ENCODE measurements at places on chromosomes 12 and 14. TPM values are rescaled to one million over a fixed set of nuclear protein-coding genes. Genes with fewer than 3 reads are reported as not detected.
A peak's percentile ranks its signal among the peaks of the same experiment; 100 is the strongest.

DNA sequence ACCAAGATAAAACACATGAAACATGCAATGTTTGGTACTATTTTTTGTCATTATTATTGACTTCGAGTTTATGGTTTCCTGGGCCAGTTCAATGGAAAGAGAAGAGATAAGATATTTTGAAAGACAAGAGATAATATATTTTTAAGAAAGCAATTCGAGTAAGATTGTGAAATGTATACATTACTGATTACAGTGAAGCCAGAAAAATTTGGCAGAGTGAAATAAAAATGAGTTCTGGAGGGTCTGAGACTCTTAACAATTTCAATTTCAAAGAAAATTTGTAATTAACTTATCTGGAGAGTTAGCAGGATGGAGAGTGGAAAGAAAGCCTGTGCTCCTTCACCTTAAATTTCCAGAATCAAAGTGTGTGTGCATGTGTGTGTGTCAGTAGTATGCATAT lies 17.3 kb downstream of the CCER1 start:
- H3K27ac ChIP-seq = no peak overlapping the region
- H3K4me1 ChIP-seq = no peaks in the 10 kb centered on the region
- DNase-seq = no peak
- H3K27me3 ChIP-seq = peaks cover 19% of the 10 kb centered on the region

- DNase-seq = no peak
- no peaks in the 10 kb centered on the region for H3K27me3 ChIP-seq
- no peaks in the 10 kb centered on the region for H3K4me1 ChIP-seq
- H3K4me3 ChIP-seq = no peak overlapping the region
- H3K36me3 ChIP-seq = no peaks in the 10 kb centered on the region
These were observed 213.6 kb downstream of the DAD1 start for GRCh38 chr14:22375321-22375930.

DNA sequence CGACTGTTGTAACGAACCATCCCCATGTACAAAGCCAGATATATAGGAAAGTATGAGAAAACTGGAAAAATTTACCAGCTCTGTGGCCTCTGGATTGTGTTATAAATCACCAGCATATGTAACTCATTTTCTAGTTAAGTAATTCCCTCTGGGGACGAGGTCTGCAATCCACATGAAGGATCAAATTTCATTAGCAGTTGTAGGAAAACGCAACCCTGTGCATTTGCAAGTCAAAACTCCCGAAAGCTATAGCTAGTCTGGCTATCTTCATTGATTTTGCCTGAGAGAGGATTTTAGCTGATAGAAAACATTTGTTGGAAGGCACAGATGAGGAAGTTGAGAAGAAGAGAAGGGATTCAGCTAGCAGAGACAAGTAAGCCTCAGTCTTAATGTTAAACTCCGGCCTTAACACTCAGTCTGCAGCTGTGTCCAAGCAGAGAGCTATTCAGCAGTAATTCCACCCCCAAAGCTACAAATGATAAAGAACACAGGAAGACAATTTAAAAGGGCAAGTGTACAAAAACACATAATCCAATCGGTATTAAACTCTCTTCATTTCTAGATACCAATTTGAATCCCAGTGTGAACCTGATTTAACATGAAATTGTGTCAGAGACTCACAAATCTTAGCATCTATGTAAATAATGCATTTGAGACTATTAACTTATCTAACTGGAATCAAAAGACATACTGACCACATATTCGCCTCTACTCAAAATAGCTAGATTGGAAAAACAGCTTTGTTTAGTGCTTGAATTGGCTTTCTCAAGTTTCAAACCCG lies 54.2 kb upstream of the CERS5 start:
- no peaks in the 10 kb centered on the region for H3K27me3 ChIP-seq
- H3K36me3 ChIP-seq = peaks cover 13% of the 10 kb centered on the region
- H3K27ac ChIP-seq = no peak overlapping the region
- H3K4me3 ChIP-seq = no peak overlapping the region
- H3K4me1 ChIP-seq = peaks cover 41% of the 10 kb centered on the region

- H3K36me3 ChIP-seq = no peaks in the 10 kb centered on the region
- H3K27ac ChIP-seq = no peak overlapping the region
- peaks cover 15% of the 10 kb centered on the region for H3K4me1 ChIP-seq
- H3K4me3 ChIP-seq = no peak overlapping the region
These were observed 52.5 kb downstream of the BEGAIN start for GRCh38 chr14:100534528-100535286.

- peak overlapping the region; percentile 89 for H3K27ac ChIP-seq
- H3K4me1 ChIP-seq = peaks cover 32% of the 10 kb centered on the region
These were observed 484.4 kb downstream of the ATP23 start for GRCh38 chr12:58425481-58426392.

- DNase-seq = no peak
- H3K4me3 ChIP-seq = no peak overlapping the region
- no peaks in the 10 kb centered on the region for H3K27me3 ChIP-seq
- H3K4me1 ChIP-seq = peaks cover 16% of the 10 kb centered on the region
- no peaks in the 10 kb centered on the region for H3K36me3 ChIP-seq
These were observed 382.5 kb upstream of the ATP2B1 start for GRCh38 chr12:90090929-90091651.

- no peak overlapping the region for H3K4me3 ChIP-seq
- H3K27ac ChIP-seq = no peak overlapping the region
- DNase-seq = no peak
These were observed 93.8 kb upstream of the MON2 start for GRCh38 chr12:62372825-62373224.

DNA sequence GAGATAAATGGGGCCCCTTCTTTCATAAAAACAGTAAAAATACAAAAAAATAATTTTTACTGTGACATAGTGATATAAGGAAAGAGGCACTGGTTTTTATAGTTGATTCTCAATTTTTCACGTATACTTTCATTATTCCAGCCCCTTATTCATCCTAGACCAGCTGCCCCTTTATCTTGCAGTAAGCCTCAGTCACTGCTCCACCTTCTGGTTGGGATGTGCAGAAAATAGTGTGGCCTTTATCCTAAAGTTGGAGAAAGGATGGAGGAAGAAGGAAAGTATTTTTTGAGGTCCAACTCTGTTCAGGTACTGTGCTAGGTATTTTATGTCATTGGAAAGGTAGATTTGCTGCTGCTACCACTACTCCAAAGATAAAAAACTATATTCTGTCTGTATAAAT lies 172.7 kb downstream of the ANO6 start:
- no peak for DNase-seq
- H3K27me3 ChIP-seq = no peaks in the 10 kb centered on the region

DNA sequence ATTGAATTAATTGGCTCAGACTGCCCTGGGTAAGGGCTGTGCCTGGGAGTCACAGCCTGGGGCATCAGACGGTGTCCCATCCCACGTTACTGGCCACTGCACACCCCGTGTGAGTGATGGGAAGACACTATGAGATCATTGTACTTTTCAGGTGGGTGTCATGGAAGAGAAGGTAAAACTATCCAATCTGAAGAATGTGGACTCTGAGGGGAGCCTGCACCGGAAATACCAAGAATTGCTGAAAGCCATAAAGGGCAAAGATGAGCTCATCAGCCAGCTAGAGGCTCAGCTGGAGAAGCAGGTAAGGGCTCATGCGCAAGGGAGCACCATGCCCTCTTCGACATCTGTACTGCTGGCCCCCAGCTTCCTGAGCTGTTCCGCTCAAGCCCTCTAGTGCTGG lies 24.0 kb downstream of the PLEKHH1 start:
- H3K36me3 ChIP-seq = no peaks in the 10 kb centered on the region
- peaks cover 3% of the 10 kb centered on the region for H3K4me1 ChIP-seq
- no peak for DNase-seq
- H3K4me3 ChIP-seq = no peak overlapping the region
- H3K27ac ChIP-seq = no peak overlapping the region
- H3K27me3 ChIP-seq = peaks cover 17% of the 10 kb centered on the region

GRCh38 chr12:52879394-52880351 lies 25.2 kb downstream of the KRT8 start:
- H3K36me3 ChIP-seq = no peaks in the 10 kb centered on the region
- no peak overlapping the region for H3K4me3 ChIP-seq
- H3K27ac ChIP-seq = no peak overlapping the region
- peaks cover 12% of the 10 kb centered on the region for H3K27me3 ChIP-seq
- peaks cover 4% of the 10 kb centered on the region for H3K4me1 ChIP-seq
- peak; percentile 78 for DNase-seq

DNA sequence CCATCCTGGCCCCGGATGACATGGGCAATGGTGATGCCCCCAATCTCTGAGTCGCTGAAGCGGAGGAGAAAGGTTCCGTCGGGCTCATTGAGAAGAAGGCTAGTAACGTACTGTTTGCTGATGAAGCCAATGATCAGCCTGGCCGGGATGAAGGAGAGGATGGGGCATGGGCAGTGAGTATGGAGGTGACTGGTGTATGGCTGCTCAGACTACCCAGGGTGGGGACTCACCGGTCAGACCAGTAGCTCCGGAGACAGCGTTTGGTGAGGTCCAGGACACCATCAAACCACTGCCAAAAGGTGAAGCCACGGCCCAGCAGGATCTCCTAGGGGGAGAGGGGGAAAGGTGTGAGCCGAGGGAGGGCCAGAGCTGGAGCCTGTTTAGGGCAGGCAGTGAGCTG lies 10.9 kb downstream of the NAB2 start:
- DNase-seq = no peak
- H3K27ac ChIP-seq = no peak overlapping the region
- no peaks in the 10 kb centered on the region for H3K27me3 ChIP-seq
- H3K4me1 ChIP-seq = peaks cover 34% of the 10 kb centered on the region
- peaks cover 5% of the 10 kb centered on the region for H3K36me3 ChIP-seq

DNA sequence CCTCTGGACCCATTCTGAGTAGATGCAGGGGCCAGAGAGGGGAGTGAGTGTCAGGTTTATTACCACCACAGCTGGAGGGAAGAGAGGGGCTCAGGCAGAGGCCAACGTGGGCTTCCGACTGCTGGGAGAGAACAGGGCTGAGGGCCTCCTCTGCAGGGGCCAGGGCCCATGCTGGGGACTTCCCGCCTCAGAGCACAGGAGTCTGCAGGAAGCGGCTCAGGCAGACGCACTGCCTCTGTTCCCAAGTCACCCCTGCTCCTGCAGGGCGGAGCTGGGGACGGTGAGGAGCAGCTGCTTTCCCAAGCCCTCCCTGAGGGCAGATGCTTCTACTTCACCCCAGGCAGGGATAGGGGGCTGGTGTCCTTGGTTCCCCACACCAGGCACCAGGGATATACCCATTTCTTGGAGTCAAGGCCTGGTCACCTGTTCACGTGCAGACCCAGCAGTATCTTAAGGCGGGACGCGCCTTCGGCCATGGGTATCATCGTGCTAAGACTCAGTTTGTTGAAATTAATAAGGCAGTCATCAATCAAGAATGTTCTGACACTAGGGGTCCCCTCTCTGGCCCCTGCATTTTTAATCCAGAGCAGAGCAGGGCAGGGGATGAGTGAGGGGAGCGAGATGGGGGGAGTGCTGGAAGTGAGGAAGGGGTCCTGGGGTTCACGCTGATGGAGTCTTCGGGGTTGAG lies 100.0 kb downstream of the PIWIL1 start:
- no peaks in the 10 kb centered on the region for H3K36me3 ChIP-seq
- no peak for DNase-seq
- no peaks in the 10 kb centered on the region for H3K27me3 ChIP-seq
- no peak overlapping the region for H3K27ac ChIP-seq

- DNase-seq = no peak
- H3K4me3 ChIP-seq = no peak overlapping the region
- no peaks in the 10 kb centered on the region for H3K36me3 ChIP-seq
- no peak overlapping the region for H3K27ac ChIP-seq
- H3K4me1 ChIP-seq = peaks cover 28% of the 10 kb centered on the region
- no peaks in the 10 kb centered on the region for H3K27me3 ChIP-seq
These were observed 50.4 kb downstream of the PSMA6 start for GRCh38 chr14:35342489-35343010.

DNA sequence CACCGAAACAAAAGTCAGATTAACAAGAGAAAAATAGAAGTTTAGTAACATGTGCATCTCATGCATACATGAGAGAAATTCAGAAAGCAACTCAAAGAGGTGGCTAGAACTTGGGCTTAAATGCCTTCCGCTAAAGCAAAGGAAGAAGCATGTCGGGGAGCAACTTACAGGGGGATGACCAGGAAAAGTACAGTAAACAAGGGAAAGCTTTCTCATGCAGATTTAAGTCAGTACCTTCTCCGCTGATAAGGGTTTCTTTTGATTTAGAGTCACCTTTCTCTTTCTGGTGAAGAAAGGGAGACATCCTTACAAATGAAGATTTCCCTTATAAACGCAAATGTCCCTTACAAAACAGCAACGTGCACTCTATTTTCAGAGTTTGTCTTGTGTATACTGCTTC lies 6.0 kb upstream of the RNASE6 start:
- no peaks in the 10 kb centered on the region for H3K36me3 ChIP-seq
- H3K4me1 ChIP-seq = peaks cover 2% of the 10 kb centered on the region
- H3K27me3 ChIP-seq = peaks cover 29% of the 10 kb centered on the region
- no peak overlapping the region for H3K27ac ChIP-seq
- no peak for DNase-seq

DNA sequence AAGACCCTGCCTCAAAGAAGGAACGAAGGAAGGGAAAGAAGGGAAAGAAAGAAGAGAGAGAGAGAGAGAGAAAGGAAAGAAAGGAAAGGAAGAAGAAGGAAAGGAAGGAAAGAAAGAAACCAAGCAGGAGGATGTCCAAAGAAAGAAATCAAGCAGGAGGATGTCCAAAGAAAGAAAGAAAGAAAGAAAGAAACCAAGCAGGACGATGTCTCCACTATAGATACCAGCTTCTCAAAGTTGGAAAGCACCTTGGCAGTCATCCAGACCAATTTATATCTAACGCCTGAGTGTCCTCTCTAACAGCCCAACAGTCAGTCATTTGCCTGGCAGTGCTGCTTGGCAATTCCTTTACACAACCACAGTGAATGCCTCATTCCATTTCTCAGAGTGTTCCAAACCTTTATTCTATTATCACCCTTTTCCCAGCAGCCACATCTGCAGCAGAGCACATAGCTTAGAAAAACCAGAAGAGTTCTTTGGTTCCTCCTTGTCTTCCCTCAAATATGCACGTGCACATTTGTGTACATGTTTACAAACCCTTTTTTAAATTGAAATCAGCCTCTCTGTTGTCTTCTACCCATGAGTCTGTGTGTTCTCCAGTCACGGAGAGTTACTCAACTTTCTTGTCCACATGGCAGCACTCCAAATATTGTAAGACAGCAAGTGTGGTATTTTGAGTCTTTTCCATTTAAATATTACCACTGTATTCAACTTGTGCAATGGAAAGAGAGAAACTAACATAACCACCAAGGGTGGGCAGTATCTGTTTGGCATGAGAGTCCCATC lies 138.4 kb downstream of the STXBP6 start:
- H3K27ac ChIP-seq = no peak overlapping the region
- H3K27me3 ChIP-seq = peaks cover 40% of the 10 kb centered on the region
- no peak overlapping the region for H3K4me3 ChIP-seq
- H3K36me3 ChIP-seq = no peaks in the 10 kb centered on the region

GRCh38 chr12:47939009-47939601 lies 24.3 kb upstream of the TMEM106C start:
- H3K4me1 ChIP-seq = no peaks in the 10 kb centered on the region
- H3K4me3 ChIP-seq = no peak overlapping the region
- peaks cover 23% of the 10 kb centered on the region for H3K27me3 ChIP-seq
- H3K27ac ChIP-seq = no peak overlapping the region
- no peak for DNase-seq
- no peaks in the 10 kb centered on the region for H3K36me3 ChIP-seq

The MAP3K9 gene
- 6.0 TPM for total RNA-seq

The SELPLG gene
- 184 TPM for total RNA-seq

The ANHX gene
- total RNA-seq = not detected

The SIX4 gene
- 1.6 TPM for total RNA-seq

The KCNA5 gene
- not detected for total RNA-seq

The SRGAP1 gene
- 0.14 TPM for total RNA-seq

The BICDL1 gene
- total RNA-seq = 59.8 TPM

The RDH5 gene
- 14.4 TPM for total RNA-seq

The BMP4 gene
- total RNA-seq = 0.47 TPM
